Lower leg skin (tissue), 4 donors: ENCODE measurements at places on chromosomes 3 and 15. TPM values are rescaled to one million over a fixed set of nuclear protein-coding genes. Genes with fewer than 3 reads are reported as not detected.

Gene ALG3
- 41.7 TPM for total RNA-seq

Gene FOXB1
- total RNA-seq = not detected

Gene C3orf70
- total RNA-seq = 5.5 TPM

Gene CD200
- total RNA-seq = 3.7 TPM

Gene OR5H15
- total RNA-seq = not detected

Gene SMARCC1
- total RNA-seq = 38.5 TPM

Gene DPPA2
- total RNA-seq = not detected

Gene SKOR1
- total RNA-seq = 1.2 TPM

Gene KNG1
- not detected for total RNA-seq

Gene RAD51
- total RNA-seq = 0.67 TPM
